Suprapubic skin (tissue), 4 donors: ENCODE measurements at places on chromosomes 1 and 21.
A peak's percentile ranks its signal among the peaks of the same experiment; 100 is the strongest.

- DNase-seq: peak; percentile 15
- H3K27me3 ChIP-seq: no peaks in the 10 kb centered on the region
- H3K36me3 ChIP-seq: no peaks in the 10 kb centered on the region
- no peak overlapping the region for H3K4me3 ChIP-seq
Measured at GRCh38 chr1:47942240-47942629, 55.0 kb downstream of the TRABD2B start.

DNA sequence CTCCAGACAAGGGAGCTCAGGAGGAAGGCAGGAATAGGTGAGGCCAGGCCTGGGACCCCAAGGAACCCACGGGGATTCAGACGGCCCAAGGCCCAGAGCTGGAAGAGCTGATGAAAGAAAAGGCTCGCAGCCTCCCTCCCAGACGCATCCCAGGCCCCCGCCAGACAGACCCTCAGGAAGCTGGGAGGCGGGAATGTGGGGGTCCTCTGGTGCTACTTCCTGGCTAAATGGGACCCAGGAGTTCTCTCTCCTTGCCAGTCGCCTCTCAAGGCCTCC lies 430 bp downstream of the FBXO2 start:
- H3K27ac ChIP-seq: peak overlapping the region; percentile 78
- no peak for DNase-seq
- peak overlapping the region; percentile 79 for H3K4me3 ChIP-seq
- H3K4me1 ChIP-seq: peaks cover 36% of the 10 kb centered on the region
- H3K27me3 ChIP-seq: peaks cover 7% of the 10 kb centered on the region

DNA sequence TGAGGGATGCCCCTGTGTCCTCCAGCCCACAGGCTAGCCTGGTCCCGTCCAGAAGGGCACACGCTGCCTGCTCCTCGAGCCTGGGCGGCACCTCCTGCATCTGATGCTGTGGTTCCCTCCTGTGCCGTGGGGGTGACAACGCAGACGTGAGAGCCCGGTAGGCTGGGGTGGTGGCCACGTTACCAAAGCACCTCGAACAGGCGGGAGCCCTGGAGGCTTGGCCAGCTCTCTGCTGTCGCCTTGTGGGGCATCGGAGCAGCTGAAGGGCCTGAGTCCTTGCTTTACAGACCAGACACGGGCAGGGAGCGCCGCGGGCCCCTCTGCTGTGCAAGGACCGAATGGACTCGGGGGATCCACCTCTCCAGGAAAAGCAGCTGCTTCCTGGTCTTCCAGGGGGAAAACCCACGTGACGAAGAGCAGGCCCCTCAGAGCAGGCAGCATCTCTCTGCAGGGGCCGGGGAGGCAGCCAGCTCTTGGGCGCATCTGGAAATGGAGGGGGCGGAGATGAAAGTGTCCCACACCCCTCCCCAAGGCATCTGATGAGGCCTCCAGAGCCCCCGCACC lies 133.3 kb downstream of the NPHP4 start:
- no peaks in the 10 kb centered on the region for H3K27me3 ChIP-seq
- H3K27ac ChIP-seq: no peak overlapping the region
- no peaks in the 10 kb centered on the region for H3K4me1 ChIP-seq
- no peak for DNase-seq
- H3K36me3 ChIP-seq: peaks cover 37% of the 10 kb centered on the region
- no peak overlapping the region for H3K4me3 ChIP-seq

- H3K27me3 ChIP-seq: no peaks in the 10 kb centered on the region
- no peaks in the 10 kb centered on the region for H3K4me1 ChIP-seq
- no peak overlapping the region for H3K4me3 ChIP-seq
- no peaks in the 10 kb centered on the region for H3K36me3 ChIP-seq
- H3K27ac ChIP-seq: no peak overlapping the region
Measured at GRCh38 chr1:190102757-190103326, 374.8 kb downstream of the BRINP3 start.

DNA sequence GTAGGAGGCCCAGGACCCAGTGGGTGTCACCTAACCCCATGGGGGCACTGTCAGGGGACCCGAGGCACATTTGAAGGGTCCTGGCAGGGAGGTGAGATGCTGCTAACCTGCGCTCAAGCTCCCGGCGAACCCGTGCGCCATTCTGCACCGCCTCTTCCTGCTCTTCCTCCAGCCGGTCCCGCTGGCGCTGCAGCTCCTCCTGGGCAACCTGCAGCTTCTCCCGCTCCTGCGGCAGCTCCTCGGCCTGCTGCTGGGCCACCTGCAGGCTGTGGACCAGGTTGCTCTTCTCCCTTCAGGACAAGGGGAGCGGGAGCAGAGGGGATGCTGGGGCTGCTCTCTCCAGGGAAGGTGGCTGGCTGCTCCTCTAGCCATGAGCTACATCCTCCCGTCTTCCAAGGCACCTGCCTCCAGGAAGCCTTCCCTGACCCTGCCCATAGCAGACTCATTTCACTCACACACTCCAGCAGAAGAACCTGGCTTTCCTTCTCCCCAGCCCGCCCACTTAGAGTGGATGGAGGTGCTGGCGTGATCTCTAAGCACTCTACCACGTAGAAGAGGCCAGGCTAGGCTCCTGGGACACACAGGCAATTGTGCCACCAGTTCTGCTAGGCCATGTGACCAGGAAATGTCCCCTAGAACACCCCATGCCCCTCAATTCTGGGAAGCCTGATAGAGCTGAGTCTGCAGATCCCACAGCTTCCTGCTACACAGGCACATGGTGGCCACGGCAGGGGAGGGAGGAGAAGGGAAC lies 15.2 kb upstream of the NBPF1 start:
- no peak overlapping the region for H3K4me3 ChIP-seq
- no peaks in the 10 kb centered on the region for H3K27me3 ChIP-seq
- no peak for DNase-seq
- peaks cover 91% of the 10 kb centered on the region for H3K36me3 ChIP-seq

DNA sequence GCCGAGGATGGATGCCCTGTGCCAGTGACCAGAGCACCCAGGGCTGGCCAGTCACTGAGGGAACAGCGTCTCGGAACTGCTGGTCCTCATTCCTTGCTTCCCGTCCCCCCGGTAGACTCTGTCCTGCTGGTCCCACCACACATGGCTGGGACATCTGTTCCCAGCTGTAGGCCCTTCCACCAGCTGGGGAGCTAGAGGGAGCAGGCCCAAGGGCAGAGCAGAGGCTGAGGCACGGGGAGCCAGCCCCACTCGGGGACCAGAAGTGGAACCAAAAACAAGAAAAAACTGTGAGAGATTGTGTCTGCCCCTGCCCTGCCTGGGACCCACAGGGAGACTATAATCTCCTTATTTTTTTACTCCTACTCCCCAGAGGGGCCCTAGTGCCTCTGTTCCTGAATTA lies 23.8 kb downstream of the ATP8B2 start:
- H3K27ac ChIP-seq: no peak overlapping the region
- no peak overlapping the region for H3K4me3 ChIP-seq
- H3K36me3 ChIP-seq: peaks cover 48% of the 10 kb centered on the region
- no peaks in the 10 kb centered on the region for H3K27me3 ChIP-seq
- no peak for DNase-seq
- H3K4me1 ChIP-seq: peaks cover 22% of the 10 kb centered on the region

DNA sequence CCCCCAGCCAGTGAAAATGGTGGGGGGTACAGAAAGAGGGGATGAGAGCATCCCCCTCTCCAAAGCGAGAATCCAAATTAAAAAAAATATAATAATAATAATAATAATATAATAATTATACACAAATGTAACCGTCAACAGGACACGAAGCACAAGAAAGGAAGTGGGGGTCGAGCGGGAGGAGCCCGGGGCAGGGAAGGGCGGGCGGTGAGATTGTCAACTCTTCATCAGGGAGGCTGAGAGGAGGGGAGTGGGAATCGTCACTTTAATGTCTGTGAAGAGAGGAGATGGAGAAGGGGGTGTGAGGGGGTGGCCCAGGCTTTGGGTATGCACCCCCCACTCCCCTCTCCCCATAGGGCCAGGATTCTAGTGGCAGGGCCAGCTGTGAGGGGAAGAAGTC lies 33.2 kb downstream of the MEF2D start:
- no peaks in the 10 kb centered on the region for H3K27me3 ChIP-seq
- H3K4me3 ChIP-seq: no peak overlapping the region
- H3K27ac ChIP-seq: no peak overlapping the region
- peaks cover 72% of the 10 kb centered on the region for H3K36me3 ChIP-seq

DNA sequence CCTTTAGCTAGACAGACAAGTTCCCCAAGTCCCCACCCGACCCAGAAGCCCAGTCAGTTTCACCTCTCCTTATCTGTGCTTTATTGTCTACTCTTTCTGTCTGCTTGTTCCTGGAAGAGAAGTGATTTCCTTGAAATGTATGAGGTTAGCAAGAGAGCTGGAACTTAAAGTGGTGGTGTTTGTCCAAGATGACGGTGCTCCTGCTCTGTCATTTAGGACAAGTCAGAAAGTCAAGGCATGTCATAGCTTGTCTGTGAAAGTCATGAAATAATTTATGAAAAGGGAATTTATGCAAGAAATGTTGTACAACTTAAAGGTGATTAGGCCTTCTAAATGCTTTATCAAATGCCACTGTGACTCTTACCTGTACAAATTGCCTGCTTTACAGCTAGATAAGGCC lies 178.1 kb downstream of the PLA2G4A start:
- no peaks in the 10 kb centered on the region for H3K27me3 ChIP-seq
- no peaks in the 10 kb centered on the region for H3K36me3 ChIP-seq
- peaks cover 2% of the 10 kb centered on the region for H3K4me1 ChIP-seq
- no peak overlapping the region for H3K4me3 ChIP-seq
- no peak overlapping the region for H3K27ac ChIP-seq
- DNase-seq: no peak

- H3K36me3 ChIP-seq: peaks cover 15% of the 10 kb centered on the region
- H3K4me1 ChIP-seq: peaks cover 75% of the 10 kb centered on the region
- H3K4me3 ChIP-seq: peak overlapping the region; percentile 0
- no peaks in the 10 kb centered on the region for H3K27me3 ChIP-seq
- H3K27ac ChIP-seq: peak overlapping the region; percentile 86
Measured at GRCh38 chr1:38000529-38001455, 4.5 kb downstream of the FHL3 start.

GRCh38 chr21:39048574-39048973 lies 134.7 kb downstream of the PSMG1 start:
- H3K27ac ChIP-seq: peak overlapping the region; percentile 76
- DNase-seq: no peak
- H3K27me3 ChIP-seq: no peaks in the 10 kb centered on the region
- no peak overlapping the region for H3K4me3 ChIP-seq

- H3K4me1 ChIP-seq: no peaks in the 10 kb centered on the region
- no peaks in the 10 kb centered on the region for H3K36me3 ChIP-seq
- no peak overlapping the region for H3K4me3 ChIP-seq
Measured at GRCh38 chr1:104264521-104264920, 514.8 kb downstream of the AMY1C start.

DNA sequence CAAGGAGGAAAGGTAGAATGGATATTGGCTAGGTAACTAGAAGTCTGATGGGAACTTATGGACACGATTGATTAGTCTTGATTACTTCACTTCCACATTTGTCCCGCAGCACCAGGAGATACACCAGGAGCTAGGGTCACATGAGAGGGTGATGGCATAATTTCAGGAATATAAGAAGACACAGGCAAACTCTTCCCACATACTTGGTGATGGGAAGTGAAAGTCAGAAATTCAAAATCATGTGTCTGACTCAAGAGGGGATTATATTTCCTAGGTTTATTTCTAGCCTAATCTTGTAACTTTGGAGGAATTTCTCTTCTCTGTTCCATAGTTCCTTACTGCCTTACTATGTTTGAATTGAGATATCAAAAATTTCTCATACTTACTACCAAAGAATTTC lies 185.0 kb downstream of the PBX1 start:
- no peak for DNase-seq
- H3K4me3 ChIP-seq: no peak overlapping the region
- H3K27ac ChIP-seq: no peak overlapping the region
- peaks cover 7% of the 10 kb centered on the region for H3K4me1 ChIP-seq

DNA sequence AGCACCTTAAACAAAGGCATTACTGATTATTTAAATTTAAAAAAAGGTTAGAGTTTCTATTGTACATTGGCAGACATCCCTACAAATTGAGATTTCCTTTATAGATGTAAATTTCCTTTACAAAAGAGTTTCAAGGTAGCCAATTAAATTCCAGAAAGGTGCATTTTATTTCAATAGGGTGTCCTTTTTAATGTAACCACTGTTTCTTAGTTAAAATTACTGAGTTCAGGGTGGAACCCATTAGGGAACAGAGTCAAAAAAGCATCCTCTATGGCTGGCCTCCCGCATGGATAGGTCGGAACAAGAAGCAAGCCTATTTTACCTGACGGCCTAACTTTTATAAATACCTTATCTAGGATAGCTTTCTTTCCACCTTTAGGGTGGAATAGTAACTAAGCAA lies 24.4 kb downstream of the TCP10L start:
- no peaks in the 10 kb centered on the region for H3K27me3 ChIP-seq
- H3K27ac ChIP-seq: no peak overlapping the region
- no peak for DNase-seq
- no peaks in the 10 kb centered on the region for H3K36me3 ChIP-seq

GRCh38 chr1:203162403-203162802 lies 13.2 kb downstream of the MYBPH start:
- H3K4me3 ChIP-seq: no peak overlapping the region
- H3K4me1 ChIP-seq: no peaks in the 10 kb centered on the region
- no peak overlapping the region for H3K27ac ChIP-seq
- H3K36me3 ChIP-seq: no peaks in the 10 kb centered on the region
- H3K27me3 ChIP-seq: peaks cover 16% of the 10 kb centered on the region
